ENCODE measurements at places on chromosomes 5 and 9.

GRCh38 chr5:56475689-56476486, 242.8 kb upstream of the ANKRD55 start:
- no peak for DNase-seq

GRCh38 chr5:31783086-31783645, 144.2 kb downstream of the PDZD2 start:
- DNase-seq, result no peak

DNA sequence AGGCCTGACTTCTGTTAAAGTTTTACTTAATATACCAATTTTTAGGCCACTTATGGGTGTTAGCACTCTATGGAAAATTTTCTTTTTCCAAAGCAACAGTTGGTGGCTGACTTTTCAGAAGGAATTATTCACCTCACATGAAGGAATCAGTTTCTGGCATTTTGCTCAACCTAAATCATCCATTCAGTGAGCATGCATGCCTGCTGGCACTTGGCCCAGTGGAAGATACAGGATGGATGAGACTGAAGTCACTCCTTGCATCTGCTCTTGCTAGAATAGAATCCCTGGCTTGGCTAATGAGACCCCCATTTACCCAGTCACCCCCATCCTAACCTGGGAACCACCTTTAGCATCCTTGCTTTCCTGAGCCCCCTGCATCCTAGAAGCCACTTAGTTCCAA, 131.7 kb downstream of the WDR41 start:
- DNase-seq, result peak; percentile 41

DNA sequence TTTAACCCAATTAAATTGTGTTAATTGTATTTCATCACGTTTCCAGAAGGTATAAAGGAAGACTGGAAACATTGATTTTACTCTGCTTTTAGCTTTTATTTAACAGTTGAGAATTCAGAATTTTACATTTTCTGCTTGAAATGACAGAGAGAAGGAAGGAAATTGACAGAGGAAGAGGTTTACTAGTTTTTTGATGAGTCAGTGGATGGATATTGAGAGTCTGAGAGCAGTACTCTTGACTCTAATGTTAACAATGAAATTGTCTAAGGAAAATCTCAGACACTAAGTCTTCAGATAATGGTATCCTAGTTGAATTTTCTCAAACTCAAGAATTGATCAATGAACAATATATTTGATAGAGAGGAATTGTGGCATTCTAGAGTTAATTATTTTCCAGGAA, 60.6 kb downstream of the IPO11 start:
- peak; percentile 24 for DNase-seq

GRCh38 chr9:113176803-113177202, 26.0 kb downstream of the SLC31A2 start:
- no peak for DNase-seq

DNA sequence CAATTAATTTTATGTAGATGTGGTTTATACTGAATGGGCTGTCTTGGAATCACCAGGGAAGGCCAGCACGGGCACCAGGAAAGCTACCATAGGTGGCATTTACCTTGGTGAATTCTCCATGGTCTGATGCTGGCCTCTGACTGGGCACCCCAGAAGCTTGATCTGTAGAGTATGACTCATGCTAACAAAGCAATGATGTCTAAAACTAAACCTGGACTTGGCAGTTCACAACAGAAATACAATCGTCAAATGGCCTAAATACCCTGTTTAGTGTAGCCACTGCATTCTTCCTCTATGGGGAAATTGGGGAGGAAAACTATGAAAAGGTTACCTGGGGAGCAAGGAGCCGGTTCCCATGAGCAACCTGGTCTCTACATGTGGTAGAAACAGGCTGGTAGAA, 98.0 kb downstream of the ATPSCKMT start:
- no peak for DNase-seq

GRCh38 chr5:81226949-81227348, 6.2 kb upstream of the CKMT2 start:
- no peak for DNase-seq

DNA sequence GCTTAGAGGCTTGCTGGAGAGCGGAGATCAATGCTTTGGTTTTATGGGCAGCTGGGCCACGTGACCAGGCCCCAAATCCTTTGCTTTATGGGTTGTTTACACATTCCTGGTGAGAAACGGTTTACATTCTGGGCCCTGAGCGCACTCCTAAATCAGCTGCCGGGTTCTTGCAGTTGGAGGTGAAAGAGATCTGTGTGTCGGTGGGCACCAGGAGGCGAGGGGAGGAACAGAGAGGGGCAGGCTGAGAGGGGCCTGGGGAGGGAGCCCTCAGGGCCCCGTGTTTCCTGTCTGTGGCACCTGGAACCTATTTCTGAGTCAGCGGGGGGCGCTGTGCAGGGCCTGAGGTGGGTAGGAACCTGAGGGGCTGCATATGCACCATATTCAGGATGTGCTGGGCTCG, 63.5 kb upstream of the HAND1 start:
- no peak for DNase-seq

- DNase-seq, result no peak
Observed at GRCh38 chr5:1730487-1730847, 69.2 kb downstream of the MRPL36 start.

GRCh38 chr5:142512043-142513042, 173.5 kb downstream of the FGF1 start:
- DNase-seq, result peak; percentile 35

GRCh38 chr9:109107402-109108240, 12.1 kb downstream of the TMEM245 start:
- peak; percentile 79 for DNase-seq

DNA sequence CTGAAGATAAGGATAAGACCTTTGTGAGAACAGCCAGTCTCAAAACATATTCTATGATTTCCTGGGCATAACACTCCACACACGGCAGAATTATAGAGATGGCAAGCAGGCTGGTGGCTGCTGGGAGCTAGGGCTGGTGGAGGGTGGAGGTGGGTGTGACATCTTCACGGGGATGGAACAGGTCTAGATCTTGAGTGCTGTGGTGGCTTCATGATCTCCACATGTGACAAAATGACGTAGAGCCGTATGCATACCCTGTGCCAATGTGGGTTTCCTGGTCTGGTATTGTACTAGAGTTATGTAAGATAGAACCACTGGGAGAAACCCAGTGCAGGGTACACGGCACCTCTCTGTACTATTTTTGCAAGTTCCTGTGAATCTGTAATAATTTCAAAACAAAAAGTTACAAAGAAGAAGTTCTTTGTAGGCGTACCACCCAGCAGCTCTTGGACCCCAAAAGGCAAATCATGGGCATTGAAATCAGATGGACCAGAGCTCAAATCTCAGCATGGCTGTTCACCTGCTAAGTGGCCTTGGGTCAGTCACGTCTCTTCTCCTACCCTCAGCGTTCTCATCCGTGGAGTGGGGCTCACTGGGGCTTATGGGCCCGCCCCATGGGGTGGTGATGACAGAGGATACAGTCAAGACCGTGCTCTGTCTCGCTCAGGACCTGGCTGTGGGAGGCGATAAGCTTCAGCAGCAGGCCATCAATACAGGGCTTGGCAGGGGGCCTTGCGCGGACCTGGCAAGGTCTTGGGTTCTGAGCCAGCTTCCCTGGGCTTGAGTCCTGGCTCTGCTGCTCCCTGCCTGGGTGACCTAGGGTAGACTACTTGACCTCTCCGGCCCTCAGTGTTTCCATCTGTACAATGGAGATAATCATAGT, 74.7 kb upstream of the UNC5A start:
- no peak for DNase-seq

- no peak for DNase-seq
Observed at GRCh38 chr5:116497631-116498030, 77.0 kb downstream of the SEMA6A start.

GRCh38 chr5:140109018-140109758, 4.7 kb upstream of the PURA start:
- DNase-seq, result peak; percentile 24

DNA sequence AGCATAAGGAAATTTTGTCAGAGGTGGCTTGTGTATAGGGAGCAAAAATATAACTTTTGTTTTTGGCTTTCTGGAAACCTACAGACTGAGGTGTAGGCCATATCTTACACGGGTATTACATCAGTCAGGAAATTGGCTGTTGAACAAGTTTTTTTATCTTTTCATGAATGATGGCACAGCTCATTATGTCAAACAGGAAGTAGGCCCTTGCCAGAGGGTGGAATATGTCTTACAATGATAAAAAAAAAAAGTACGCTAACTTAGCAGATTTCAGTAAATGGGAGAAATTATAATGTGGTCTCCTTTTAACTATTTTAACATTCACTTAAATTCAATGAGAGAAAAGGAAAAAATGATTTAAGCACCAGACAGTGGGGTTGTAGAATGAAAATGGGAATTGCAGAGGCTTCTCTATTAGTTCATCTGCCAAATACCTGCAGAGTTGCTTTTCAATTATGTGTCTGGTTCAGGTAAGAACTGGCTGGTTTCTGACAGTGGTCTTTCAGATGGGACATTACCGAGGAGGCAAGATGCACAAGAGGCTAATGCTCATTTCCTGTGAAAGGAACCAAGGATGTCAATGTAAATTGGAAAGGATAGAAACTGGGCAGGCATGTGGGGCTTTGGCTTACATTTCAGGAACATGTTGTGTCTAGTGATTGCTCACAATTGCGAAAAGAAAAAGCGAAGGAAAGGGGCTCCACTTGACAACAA, 169.9 kb downstream of the NNT start:
- peak; percentile 91 for DNase-seq

- DNase-seq, result no peak
Observed at GRCh38 chr9:126366366-126367011, 39.9 kb downstream of the MVB12B start.

DNA sequence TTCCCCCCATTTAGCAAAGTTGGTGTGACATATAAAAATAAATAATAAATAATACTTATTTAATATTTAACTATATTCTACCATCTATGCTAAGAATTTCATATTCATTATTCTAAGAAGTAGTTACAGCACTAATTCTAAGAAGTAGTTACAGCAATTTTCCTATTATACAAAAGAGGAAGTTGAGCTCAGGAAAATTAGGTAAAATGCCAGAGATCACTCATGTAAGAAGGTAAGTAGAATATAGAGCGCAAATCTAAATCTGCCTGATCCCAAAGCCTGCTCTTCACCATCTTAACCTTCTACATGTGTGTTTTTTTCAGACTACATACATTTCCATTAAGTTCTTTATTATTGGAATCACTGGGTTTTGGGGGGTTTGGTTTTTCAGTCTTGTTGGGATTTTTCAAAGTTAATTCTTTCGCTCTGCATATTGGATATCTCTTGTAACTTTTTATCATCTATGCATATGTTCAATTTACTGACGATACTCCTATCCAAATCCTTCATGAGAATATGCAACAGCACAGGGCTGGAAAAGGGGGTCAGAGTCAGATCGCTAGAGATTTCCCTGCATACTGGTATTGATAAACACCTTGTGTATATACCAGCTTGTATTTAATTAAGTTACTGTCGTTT, 852.1 kb downstream of the MAT2B start:
- no peak for DNase-seq

DNA sequence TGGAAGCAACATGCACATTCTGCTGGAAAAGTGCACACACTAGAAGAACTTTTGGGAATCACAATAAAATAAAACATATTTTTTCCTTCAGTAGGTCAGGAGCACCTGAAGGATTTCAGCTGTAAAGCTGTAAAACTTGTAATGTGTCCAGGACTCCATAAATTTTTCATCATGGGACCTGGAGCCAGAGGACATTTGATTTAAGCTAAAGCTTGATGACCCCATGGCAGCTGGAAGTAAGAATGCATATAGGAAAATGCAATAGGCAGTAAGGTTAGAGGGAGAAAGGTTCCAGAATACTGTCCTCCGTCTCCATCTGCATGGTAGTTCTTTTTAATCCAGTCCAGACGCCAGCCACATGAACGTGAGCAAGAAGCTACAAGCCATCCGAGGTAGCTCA, 166.0 kb downstream of the ADAMTSL1 start:
- DNase-seq, result no peak
